ENCODE measurements at places on chromosomes 4 and X.
A peak's percentile ranks its signal among the peaks of the same experiment; 100 is the strongest.

DNA sequence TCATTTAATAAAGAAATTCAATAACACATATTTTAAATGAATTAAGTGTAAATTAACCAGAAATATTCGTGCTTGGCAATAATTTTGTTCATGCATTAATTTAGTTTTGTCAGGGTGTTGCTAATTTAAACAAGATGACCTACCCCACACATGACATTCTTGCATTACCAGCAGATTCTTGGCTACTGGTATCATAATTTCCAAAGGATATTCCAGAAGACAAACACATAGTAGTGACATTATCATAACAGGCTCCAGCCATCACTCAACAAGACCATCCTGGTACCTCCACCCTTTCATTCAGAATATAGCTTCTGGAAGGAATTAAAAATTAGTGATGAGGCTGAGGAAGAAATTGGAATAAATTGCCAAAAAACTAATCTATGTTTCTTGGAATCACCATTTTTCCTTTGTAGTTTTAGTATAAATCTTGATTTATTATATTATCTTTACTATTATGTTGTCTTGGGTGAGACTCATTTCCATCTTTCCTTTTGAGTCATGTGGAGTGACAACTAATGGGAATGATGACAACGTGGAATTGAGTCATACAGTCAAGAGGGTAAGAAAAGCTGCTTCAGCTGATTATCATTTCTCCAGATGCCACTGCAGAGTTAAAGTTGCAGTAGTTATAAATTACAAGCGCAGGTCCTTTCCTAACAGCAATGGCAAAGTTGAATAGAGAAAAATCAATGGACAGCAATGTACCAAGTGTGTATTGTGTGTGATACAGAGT is 30.9 kb upstream of the HHIP start:
- no peak for DNase-seq

GRCh38 chrX:118551426-118551825 is 55.8 kb downstream of the DOCK11 start:
- no peak for DNase-seq

- DNase-seq, result no peak
These were observed 38.6 kb upstream of the TLR3 start for GRCh38 chr4:186030399-186030775.

DNA sequence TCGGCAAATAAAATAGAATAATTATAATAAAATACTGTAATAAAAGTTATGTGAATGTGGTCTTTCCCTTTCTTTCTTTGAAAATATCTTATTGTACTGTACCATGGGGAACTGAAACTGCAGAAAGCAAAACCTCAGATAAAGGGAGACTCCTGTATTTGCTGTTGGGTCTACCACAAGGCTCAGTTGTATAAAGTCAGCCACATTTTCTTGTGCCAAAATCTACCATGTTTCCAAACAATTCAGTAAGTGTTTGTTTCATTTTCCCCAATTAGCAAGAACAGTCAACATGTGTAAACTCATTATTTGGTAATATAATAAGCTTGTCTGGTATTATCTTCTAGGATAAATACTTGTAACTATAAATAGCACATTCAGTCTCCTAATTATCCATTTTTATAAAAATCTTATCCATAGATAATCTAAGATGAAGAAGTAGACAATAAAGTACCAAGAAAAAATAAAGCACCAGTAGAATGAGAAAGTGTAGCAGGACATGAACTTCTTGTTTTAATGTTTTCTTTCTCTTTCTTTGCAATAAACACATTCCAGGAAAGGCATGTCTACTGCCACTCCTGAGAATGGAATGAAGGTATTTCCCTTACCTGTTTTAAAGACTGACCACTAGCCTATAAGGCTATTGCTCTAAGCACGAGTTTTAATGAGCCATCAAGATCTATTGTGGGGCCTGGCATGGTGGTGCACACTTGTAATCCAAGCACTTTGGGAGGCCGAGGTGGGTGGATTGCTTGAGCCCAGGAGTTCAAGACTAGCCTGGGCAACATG is 15.0 kb upstream of the OTUD4 start:
- DNase-seq, result no peak

DNA sequence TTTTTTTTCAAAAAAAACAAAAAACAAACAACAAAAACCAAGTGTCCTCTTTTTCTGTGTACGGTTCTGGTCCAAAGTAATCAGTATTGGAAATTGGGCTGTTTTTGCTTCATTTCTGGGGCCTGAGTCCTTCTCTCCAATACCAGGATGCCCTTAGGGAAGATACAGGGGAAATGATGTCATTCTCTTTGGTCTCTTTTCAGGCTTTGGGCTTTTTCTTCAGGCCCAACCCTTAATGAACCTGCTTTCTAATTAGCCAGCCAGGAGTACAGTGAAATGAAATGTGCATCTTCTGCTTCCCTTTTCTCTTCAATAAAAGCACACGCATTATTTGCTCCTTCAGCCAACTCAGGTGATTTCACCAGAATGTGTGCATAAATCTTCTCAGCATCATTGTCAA is 52.6 kb upstream of the RBPJ start:
- no peak for DNase-seq

DNA sequence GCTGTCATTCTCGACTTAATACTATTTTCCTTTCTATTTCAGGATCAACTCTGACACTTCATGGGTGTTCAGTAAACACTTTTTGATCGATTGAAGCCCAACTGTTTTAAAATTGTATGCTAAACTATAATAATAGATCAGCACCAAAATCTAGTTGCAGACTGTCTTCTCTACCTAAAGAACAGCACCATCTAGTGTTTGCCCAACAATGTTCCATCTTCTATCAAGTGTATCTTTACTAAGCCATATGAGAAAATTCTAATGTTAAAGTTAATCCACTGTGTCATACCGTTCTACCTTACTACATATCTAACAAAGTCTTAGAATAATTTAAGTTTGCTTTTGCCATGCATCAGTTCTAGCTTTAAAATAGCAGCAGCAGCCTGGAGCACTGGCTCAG is 113.0 kb upstream of the PRDX4 start:
- peak; percentile 44 for DNase-seq

DNA sequence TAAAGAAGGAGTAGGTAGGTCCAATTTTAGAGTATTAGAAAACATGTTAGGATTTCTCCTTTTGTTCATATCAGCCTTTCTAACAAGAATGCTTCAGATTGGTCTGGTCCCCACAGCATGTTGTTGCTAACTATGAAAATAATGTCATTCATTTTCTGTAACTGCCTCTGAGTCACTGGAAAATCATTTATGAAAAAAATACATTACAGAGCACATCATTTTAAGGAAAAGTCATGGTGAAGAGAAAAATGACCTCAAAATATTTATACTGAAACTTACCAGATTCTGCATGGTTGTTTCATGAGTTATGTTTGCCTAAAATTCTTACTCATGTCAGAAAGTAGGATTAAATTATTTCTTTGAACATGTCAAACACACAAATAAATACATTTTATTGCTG is 35.2 kb downstream of the DTHD1 start:
- DNase-seq, result no peak

- DNase-seq, result no peak
These were observed 3.5 kb downstream of the TMEM271 start for GRCh38 chr4:572594-572993.

GRCh38 chr4:180059216-180059881 is 2183.9 kb upstream of the TENM3 start:
- no peak for DNase-seq

GRCh38 chrX:151983186-151983585 is 8.7 kb upstream of the GABRE start:
- no peak for DNase-seq

DNA sequence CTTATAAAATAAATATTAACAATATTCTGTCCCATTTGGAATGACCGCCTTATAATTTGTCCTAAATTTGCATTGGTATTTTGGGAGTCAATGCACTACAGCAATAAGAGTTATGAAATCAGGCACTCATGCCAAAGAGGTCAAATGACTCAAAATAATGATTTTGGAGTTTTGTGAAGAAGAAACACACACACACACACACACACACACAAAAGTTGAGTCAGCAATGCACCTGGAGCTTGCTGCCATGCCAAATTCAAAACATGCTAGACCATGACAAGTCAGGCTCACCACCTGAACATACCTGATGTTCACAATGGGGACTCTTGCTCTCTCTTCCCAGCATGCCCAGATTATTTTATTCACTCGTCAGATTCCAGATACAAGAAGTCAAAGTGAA is 56.7 kb downstream of the PROM1 start:
- DNase-seq, result no peak

DNA sequence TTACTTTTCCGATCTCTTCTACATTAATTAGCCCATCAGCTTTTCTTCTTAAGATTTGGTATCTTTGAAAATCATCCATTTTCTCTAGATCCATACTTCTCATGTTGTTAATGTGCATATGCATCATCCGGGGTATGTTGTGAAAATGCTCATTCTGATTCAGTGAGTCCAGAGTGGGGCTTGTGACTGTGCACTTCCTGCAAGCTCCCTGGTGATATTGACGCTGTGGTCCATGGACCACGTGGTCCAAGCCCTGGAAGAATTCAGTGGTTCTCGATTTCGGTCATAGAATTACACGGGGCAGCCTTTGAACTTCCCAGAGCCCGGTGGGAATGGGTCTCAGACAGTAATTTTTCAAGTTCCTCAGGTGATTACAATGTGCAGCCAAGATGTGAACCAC is 69.8 kb downstream of the ZFX start:
- DNase-seq, result peak; percentile 32

GRCh38 chr4:83356899-83357661 is 22.4 kb upstream of the HPSE start:
- DNase-seq, result peak; percentile 44

DNA sequence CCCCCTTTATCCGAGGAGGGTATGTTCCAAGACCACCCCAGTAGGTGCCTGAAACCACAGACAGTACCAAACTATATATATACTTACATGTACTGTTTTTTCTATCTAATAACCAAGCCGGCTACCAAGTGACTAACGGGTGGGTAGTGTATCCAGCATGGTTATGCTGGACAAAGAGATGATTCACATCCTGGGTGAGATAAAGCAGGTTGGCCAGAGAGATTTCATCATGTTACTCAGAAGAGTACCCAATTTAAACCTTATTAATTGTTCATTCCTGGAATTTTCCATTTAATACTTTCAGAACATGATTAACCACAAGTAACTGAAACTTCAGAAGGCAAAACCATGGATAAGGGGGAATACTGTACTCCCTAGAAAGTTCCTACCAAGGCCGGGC is 46.5 kb downstream of the RFC1 start:
- DNase-seq, result no peak

DNA sequence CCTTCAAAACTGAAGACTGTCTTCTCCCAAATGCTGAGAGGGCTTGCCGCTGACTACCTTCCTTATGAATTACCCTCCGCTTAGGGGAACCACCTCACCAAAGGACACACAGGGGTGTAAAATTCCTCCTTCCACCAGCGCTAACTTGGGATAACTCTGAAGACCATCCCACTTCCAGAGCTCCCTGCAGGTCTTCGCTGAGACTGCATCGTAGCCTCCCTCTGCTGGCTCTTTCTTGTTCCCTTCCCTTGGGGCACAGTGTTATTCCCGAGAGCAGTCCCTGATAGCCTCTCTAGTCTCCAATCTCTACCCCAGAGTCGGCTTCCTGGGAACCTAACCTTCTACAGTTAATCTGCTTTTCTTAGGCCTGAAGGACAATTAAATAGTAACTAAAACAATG is 725.5 kb upstream of the ATOH1 start:
- DNase-seq, result peak; percentile 1

GRCh38 chrX:134599184-134599914 is 58.9 kb downstream of the PLAC1 start:
- DNase-seq, result no peak

DNA sequence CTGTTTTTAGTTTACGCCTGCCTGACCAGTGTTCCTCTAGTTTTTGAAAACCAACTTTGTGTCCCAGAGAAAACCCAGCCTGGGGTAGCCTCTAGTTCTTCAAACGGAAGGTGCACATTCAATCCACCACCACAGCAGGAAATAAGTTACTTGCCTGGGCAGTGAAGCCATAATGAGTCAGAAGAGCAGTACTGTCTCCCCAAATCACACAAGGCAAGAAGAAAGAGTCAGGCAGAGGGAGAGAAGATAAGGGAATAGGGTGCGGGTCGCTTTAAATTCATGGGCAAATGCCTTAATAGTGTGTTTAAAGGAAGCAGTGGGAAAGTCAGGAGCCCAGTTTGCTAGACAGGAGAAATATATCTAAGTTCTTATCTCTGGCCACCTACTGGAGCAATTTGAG is 333.8 kb upstream of the GRIA3 start:
- DNase-seq, result no peak

- peak; percentile 55 for DNase-seq
These were observed 25.3 kb upstream of the SOD3 start for GRCh38 chr4:24770032-24770584.

DNA sequence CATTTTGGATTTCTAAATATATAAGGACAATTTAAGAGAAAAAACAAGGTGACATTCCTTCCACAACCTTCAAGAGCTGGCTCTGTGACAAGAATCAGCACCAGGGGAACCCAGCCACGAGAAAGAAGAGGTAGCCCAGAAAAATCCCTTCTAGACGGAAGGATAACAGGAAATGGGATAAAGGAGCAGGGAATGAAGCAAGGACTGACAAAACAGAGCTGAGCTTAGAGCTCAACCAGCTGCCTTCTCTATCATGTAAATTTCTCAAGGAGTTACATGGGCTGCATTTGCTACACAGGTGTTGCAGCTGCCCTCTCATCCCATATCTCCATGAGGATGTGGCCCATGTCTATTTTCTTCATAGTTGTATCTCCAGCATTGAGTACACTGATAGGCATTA is 154.2 kb upstream of the PRDX4 start:
- DNase-seq, result no peak

- no peak for DNase-seq
These were observed 14.2 kb upstream of the FNIP2 start for GRCh38 chr4:158754385-158755180.

DNA sequence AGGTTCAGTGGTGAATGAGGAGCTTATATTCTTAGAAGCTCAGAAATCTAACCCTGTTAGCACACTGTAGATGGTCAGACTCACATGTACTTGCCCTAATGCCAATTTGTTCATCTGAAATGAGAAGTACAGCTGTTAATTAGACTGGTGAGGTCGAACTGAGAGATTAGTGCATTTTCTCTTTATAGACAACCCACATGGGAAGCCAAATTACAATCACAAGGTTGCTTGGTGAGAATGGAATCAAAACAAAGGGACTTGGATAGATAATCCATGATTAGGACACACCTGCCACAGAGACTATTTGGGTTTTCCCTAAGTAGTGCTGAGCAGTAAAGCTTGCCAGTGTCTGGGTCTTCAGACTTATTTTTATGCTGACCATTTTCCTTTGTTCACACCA is 88.3 kb downstream of the POLA1 start:
- no peak for DNase-seq

DNA sequence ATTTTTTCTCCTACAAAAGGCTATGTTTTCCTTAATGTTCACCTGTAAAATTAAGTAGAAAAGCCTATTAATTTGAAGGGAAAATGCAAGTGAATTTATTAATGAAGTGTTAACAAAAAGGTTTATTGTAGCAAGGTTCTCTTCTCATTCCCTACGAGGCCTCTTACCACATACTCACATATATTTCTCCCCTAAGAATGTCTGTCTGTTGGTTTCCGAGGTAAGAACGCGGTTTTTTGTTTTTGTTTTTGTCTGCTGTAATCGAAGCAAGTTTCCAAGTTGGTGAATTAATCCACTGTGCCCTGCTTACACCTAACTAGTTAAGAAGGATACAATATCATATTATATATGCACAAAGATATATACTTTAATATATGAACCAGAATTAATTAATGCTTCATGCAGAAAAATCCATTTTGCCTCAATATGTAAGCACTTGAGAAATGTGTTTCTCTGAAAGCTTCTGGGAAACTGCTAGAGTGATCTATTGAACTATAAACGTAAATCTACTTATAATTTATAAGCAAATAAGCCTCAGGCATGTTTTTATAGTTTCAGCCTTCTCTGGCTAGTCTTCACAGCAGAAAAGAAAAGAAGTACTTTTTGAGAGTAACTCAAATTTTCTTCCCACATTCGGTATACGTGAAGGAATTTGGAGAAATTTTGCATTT is 120.8 kb downstream of the EGF start:
- DNase-seq, result no peak

Data from SK-MEL-5 (cell line).